Activated naive CD4-positive, alpha-beta T cell (primary cell): ENCODE measurements at places on chromosomes 16 and 17.

DNA sequence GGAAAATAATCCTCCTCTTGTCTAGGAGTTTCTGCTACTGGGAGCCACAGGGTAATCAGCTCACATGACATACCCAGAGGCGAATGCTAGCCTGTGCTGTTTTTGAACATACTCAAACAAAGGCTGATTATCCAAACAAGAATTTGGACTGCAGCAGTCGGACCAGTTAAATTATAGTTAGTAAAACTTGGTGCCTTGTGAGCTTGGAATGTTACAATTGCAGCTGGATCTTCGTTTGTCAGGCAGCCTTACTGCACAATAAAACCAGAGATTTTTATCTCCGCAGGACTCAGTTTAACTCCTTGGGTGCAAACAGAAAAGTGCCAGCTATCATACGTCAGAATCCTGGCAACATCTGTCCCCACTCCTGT is 163.8 kb upstream of the TBX2 start:
- no peak for DNase-seq

GRCh38 chr17:1511290-1511689 is 5.1 kb downstream of the INPP5K start:
- no peak for DNase-seq

- DNase-seq, result no peak
Observed at GRCh38 chr17:70407506-70407905, 238.2 kb downstream of the KCNJ2 start.

GRCh38 chr17:32551186-32551955 is 64.6 kb downstream of the CDK5R1 start:
- DNase-seq, result no peak

DNA sequence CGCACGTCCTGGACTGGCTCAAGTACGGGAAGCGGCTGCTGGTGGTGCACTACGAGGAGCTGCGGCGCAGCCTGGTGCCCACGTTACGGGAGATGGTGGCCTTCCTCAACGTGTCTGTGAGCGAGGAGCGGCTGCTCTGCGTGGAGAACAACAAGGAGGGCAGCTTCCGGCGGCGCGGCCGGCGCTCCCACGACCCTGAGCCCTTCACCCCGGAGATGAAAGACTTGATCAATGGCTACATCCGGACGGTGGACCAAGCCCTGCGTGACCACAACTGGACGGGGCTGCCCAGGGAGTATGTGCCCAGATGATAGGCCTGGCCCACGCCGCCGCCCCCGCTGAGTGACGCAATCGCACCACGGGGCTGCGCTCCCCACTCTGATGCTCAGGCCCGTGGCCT is 50.2 kb downstream of the WSCD1 start:
- no peak for DNase-seq

DNA sequence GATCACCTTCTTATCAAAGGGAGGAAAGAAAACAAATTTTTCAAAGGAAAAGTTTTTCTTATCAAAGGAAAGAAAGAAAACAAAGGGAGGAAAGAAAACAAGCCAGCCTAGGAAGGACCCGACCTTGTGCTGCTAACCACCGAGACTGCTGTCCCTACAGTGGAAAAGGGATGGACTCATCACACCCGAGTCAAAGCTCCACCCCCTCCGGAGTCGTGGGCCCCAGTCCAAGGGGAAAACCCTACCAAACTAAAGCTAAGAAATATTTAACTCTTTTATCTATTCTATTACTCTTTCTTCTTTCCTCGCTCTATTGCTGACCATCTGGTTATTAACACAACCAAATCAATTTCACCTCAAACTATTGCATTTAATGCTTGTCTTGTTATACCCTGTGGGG is 6.1 kb upstream of the ENDOV start:
- no peak for DNase-seq

DNA sequence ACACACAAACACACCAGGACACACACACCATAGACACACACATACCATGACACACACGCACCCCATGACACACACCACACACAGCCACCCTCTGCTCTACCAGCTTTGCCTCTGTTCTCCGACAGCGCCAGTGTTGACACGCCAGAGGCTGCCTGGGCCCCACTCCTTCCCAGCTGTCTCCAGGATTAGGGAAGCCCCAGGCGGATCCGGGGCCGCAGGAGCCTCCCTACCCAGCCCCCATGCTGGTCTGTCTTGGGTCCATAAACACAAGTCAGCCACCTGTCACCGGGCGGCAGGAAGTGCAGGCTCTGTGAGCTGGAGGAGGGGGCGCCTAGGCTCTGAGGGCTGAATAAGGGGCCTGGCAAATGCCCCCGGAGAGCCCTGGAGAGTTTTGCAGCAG is 10.5 kb downstream of the TBC1D16 start:
- DNase-seq, result no peak

DNA sequence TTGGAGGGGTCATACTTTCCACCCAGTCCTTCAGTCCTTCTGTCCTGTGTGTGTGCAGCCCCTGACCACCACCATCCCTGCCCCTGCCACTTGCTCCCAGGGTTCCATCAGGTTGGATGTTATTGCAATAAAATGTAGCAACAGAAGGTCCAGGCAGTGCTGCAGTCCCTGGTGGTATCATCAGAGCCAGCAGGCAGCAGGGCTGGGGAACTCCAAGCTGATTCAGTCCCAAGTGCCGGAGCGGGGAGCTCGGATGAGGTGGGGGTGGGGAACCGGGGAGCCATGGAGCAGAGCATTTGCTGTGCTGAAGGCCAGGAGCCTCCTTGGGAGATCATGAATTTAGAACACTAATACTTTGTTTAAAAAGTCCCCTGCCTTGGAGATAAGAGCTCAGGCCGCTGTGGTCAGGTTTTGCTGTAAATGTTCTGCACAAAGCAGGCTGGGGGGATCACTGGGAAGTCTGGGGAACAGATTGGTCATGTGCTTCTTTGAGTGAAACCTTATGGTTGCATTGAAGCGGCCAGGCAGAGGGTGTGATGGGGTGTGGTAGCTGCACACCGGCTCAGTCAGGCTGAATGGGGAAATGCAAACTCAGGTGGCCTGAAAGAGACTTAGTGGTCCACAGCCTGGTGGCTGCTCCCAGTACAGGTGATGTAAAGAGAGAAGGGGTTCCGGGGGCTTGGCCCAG is 225.9 kb downstream of the SEC14L1 start:
- DNase-seq, result no peak
